Activated CD4-positive, alpha-beta T cell treated with anti-CD3 and anti-CD28 coated beads for 1 hour (primary cell): ENCODE measurements at places on chromosomes 13 and 19.

DNA sequence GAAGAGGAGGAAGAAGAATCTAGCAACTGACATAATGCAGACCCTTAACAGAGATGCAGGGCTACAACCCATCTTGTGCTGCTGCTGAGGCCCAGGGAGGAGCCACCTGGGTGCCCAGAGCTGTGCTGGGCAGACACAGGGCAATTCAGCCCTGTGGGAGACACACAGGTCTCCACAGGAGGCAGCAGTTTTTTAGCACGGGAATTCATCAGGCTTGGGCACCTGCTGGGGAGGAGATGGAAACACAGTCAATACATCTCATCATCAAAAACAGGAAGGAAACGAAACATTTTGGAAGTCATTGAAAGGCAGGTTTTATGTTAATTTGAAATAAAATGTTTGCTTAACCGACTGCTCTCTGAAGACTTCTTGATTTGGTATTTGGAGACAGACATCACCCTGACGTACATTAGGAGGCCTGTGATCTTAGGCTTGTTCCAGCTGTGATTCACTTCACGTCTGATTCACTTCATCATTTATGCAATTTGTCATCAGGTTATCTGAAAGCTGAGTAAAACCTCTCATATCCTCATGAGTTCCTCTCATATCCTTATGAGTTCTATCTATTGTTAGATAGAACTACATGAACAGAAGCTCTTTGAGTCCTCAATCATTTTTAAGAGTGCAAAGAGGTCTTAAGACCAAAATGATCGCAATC lies 77.4 kb downstream of the CYSLTR2 start:
- DNase-seq: no peak

DNA sequence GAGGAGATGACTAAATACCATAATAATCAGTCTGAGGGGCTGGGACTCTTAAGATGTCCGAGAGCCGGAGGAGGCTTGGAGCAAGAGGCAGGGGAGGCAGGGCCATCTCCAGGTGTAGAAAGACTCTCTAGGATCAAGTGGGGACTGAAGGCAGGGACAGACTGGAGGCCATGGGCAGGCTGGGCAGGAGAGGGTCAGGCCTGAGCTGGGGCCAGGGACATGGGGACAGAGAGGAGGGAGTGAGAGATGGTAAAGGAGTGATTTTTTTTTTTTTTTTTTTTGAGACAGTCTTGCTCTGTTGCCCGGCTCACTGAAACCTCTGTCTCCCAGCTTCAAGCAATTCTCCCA lies 2.2 kb downstream of the JOSD2 start:
- no peak for DNase-seq

DNA sequence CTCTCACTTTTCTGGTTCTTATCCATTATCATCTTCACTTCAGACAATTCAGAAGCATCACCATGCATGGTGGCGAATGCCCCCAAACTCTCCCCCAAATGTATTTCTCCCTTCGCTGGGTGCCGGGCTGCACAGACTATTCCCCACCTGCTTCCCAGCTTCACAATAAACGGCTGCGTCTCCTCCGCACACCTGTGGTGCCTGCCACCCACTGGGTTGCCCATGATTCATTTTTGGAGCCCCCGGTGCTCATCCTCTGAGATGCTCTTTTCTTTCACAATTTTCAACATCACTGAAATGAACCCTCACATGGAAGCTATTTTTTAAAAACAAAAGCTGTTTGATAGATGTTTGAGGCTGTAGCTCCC lies 2.8 kb upstream of the F10 start:
- DNase-seq: no peak

- DNase-seq: no peak
These were observed 24.2 kb upstream of the GATAD2A start for GRCh38 chr19:19381007-19381926.

GRCh38 chr19:58229255-58229639 lies 533 bp downstream of the ZNF544 start:
- no peak for DNase-seq

DNA sequence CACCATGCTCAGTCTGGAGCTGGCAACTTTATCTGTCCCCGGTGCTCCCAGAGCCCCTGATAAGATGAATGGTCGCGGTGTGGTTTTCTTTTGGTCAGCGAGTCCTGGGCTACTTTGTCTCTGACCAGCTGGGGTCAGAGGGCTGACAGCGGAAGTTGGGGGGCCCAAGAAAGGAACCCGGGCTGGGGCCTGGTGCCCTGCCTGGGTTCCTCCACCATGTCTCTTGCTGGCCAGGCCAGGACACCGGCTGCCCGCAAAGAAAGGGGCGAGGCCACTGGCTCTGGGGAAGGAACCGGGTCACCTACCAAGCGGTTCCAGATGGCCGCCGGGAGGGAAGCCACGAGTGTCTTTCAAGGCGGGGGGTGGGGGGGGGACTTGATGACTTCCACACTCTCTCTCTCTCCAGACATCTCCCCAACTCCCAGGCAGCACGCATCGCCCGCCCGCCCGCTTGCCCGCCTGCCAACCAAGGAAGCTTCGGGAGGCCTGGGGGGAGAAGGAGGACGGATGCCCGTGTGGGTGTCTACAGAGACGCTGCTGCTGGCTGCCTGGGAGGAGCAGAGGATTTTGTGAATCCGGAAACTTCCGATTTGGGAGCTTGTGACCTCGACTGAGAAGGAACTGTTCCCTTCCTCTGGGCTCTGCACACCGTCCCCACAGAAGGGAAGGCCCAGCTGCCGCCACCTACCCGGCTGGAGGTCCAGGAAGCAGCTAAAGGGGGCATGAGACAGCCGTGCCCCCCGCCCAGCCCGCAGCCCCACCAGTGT lies 1.1 kb downstream of the PIP5K1C start:
- DNase-seq: no peak

DNA sequence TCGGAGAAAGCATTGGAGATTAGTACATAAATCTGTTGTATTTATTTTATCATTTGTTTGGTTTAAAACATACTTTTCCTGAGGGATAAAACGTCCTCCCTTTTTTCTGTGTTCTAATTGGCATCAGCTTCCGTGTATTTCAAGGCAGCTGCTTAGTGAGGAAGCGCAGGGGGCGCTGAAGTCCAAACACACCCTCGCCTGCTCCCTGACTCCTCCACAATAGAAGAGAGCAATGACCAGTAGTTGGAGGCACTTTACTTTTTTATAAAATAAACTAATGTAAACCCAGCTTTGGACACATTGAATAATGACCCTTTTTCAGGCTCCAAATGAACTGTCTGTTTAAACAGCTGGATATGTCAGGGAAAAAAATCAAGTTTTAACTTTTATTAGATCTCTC lies 79.9 kb downstream of the RNASEH2B start:
- DNase-seq: no peak

- no peak for DNase-seq
These were observed 161.1 kb downstream of the LACC1 start for GRCh38 chr13:44040818-44041100.
